ENCODE measurements at places on chromosomes 3 and 15.
A peak's percentile ranks its signal among the peaks of the same experiment; 100 is the strongest.

DNA sequence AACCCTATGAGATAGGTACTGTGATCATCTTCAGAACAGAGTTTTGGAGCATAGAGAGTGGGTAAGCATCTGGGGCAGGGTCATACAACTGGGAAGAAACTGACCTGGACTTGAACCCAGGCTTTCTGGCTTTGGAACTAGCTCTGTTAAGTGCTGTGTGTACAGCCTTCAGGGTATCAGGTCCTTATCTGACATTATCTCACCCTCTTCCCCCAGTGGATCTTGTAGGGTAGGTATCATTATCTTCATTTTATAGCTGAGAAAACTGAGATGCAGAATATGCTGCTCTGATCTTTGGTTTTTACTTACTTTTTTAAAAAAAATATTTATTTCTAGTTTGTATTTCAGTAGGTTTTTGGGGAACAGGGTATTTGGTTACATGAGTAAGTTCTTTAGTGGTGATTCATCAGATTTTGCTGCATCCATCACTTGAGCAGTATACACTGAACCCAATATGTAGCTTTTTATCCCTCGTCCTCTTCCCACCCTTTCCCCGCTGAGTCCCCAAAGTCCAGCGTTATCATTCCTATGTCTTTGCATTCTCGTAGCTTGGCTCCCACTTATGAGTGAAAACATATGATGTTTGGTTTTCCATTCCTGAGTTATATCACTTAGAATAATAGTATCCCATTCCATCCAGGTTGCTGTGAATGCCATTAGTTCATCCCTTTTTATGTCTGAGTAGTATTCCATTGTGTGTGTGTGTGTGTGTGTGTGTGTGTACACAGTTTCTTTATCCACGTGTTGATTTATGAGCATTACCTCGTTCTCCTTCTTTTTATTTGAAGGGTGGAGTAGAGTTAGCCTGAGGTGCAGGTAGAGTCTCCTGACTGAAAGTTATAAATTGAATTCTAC is 271.2 kb downstream of the PTPRG start:
- no peak for DNase-seq

- DNase-seq: no peak
These were observed 59.2 kb upstream of the KLF13 start for GRCh38 chr15:31267161-31268107.

GRCh38 chr3:126679831-126680666 is 24.0 kb upstream of the CHCHD6 start:
- no peak for DNase-seq

- no peak for DNase-seq
These were observed 40.5 kb downstream of the SCN11A start for GRCh38 chr3:39011191-39011736.

DNA sequence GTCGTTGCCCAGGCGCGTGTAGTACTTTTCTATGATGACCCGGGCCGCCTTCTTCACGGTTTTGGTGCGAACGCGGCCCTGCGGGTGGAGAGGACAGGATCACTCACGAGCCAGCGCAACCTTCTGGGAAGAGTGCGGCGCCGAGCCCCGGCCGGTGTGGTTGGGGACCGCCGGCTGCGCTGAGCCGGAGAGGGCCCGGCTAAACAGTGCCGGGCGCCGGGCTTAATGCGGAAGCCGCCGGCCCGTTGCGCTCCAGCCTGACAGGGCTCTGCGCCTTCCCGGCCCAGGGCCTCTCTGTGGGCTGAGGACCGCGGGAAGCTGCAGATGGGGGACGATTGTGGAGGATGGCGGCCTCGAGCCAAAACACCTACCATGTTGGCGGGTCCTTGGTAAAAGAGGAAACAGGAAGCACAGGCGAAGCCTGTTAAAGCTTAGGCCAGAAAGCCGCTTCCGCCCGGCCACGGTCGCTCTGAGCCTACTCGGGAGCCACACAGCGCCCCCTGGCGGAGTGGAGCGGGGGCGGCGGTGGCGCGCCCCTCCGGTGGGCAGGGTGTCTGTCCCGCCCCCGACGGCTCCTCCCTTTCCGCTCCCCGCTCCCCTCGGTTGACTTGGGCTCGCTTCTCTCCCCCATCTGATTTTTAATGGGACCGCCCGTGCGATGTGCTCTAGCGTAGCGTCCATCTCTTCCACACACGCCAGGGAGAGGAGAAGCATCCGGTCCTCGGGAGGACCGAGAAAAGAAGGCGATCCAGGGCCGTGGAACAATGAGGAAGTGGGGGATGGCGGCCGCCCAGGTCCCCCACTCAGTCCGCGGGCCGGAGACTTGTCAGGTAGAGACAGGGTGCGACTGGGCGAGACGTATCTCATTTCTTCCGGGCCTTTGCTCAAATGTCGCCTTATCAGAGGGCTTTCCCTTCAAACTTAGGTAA is at the start of gene RPS17:
Gene RPS17, minus strand, starts transcription at position 403 of the 929 bp plus-strand sequence. Its CDS starts 29 bp downstream, at position 374.
- peak; percentile 90 for DNase-seq

DNA sequence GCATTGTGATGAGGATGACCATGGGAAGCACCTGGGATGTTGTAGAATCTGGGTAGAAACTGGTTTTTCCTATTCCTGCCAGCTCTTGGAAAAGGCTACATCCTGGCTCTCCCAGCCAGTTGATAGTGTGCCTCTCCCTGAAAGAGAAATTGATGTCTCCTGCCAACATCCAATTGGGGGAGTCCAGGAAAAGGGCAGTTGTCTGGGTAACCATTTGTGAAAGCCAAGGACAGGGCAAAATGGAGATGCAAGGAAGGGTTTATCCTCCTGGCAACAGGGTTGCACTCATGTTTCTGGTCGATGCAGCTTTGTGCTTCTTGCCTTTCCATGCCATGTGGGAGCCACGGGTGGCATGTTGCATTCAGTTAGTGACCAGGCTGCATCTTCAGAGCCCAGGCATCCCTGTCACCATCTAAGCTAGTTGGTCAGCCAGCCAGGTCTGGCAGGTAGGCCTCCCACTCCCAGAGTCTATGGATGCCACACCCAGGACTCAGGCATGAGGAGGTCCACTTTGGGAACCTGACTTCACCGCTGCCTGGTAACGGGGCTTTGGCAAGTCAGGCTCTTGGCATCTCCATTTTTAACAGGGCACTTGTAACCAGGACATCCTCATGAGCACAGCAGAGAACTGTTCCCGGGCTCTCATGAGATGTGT is 153.5 kb downstream of the DNAJB8 start:
- DNase-seq: no peak

DNA sequence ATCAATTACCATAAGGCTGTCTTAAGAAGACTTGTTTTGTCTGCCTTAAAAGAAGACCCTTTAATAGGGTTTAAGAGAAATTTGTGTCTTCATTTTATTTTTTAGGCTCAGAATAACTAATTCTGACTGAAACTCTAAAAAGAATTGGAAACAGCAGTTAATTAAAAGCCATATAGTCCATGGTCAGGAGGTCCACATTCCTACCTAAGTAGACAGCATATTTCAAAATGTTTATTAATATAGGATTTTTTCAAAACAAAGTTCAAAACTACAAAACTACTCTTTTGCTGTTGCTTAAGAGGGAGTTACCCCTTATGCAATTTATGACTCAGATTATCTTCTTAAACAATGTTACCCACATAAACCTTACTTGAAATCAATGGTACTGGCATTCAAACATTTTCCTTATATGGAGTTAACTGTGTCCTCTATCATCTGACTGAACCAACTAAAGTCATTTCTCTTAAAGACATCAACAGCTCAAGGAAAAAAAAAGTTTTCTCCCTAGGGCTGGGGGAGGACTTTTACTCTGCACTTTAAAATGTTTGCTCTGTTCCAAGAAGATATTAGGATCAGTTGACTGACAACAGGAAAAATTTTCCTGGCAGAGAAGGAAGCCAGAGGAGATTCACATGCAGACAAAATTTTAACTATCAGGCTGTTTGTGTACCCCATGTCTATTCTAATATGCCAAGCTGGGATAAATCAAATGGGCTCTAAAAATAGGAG is 56.8 kb upstream of the NANOGP8 start:
- peak; percentile 88 for DNase-seq

DNA sequence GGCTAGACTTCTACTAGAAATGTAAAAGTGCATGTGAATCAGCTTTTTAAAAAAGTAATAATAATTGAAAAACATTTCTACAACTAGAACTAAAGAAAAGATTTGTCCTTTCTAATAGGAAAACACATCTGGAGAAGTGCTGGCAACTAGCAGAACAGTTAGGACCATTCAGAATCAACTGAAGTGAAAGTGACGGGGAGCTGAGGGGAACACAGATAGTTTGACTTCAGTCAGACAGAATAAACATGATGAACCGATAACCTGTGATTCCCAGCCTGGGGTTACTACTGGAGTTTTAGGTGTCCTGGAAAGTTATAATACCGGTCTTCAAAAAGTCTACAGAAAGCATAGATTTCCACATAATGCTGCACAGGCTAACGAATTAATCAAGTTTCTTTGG is 28.1 kb downstream of the OPA1 start:
- DNase-seq: no peak

GRCh38 chr3:197431346-197431910 is 124.3 kb downstream of the BDH1 start:
- no peak for DNase-seq

DNA sequence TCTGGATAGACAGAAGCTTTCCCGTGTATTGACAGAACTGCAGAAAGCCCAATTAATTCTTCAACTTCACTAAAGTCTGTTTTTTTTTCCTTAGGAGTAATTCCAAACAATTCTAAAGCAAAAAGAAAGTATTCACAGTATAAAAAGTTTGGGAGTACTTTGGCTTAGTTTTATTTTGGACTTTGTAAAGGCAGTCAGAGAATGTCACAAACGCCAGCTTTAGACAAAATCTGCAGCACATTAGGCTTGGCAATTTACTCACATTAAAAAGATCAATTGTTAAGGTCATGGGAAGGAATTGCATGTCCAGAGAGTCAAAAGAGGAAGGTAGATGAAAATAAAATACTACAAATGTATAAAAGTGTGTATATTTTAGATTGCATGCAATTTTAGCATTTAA is 47.5 kb upstream of the GBE1 start:
- DNase-seq: no peak

DNA sequence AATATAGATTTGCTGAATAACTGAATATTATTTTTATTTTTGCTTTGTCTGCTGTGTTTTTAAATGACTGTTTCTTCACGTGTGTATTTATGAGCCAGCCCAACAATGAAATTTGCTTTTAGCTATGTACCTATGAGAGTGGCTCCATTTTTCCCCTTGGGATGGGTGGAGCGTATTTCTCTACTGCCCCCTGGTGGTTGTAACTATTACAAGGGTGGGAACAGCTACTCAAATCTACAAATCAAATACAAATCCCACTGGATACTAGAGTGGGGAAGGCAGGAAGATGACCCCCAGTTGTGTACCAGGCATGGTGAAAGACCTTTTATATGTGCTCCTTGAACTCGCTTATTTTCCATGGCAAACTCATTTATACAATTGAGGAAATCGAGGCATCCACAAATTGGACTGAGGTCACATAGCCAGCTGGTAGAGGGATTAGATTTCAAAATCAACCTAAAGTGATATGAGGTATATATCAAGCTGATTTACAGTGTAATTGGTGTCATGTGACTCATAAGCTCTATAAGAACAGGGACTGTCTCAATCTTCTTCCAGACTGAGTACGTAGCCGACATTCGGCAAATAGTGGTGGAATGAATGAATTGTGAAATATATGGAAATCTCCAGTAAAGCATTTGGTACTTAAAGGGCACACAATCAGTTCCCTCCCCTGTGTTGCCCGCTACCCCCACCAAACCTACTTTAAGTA is 69.5 kb upstream of the VEPH1 start:
- no peak for DNase-seq

DNA sequence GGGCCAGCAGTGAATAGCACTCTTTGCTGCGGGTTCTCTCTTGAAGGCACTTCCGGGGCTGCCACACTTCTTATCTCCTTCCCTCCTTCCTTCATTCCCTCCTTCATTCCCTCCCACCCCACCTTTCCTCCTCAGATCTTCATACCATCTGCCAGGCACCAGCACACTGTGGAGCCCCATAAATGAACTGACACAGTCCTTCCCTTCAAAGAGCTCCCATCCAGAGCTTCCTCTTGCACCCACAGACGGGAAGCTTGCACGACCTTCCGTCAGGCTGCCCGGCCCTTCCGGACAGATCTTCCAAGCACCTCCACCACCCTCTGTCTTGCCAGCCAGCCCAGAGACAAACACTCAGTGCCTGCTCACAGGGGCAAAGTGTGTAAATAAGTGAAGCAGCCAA is 65.4 kb upstream of the HERC1 start:
- no peak for DNase-seq

DNA sequence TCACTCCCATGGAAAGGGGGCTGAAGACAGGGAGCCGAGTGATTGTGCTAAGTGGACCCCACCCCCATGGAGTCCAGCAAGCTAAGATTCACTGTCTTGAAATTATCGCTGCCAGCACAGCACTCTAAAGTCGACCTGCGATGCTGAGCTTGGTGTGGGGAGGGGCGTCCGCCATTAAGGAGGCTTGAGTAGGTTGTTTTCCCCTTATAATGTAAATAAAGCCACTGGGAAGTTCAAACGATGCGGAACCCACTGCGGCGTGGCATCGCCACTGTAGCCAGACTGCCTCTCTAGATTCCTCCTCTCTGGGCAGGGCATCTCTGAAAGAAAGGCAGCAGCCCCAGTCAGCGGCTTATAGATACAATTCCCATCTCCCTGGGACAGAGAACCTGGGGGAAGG is 10.9 kb upstream of the SRGAP3 start:
- no peak for DNase-seq

DNA sequence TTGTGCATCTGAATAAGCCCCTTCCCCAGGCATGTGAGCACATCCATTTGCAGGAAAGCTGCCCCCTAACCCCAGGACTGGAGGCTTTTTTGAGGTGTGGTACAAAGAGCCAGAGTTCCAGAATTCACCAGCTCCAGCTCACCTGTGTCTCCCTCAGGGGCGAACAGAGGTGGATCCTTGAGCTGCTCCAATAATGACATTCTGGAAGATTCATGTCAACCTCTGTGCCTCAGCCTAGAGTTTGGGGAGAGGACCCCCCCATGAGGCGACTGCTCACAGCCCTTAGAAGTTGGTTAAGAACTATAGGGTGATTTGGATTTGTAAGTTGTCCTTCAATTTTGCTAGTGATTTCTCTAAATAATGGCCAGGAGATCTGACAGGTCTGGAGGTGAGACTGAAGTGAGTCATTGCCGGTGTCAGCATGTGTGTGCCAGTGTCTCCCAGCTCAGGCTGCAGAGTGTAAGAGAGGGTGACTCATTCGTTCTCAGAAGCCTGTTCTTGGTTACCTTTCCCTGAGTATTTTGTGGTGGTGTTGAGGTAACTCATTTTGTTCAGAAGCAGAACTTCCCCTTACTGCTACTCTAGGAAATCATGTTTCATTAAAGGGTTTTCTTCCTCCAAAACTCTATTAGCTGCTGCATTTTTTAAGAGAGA is 136.9 kb upstream of the TOPAZ1 start:
- DNase-seq: no peak

DNA sequence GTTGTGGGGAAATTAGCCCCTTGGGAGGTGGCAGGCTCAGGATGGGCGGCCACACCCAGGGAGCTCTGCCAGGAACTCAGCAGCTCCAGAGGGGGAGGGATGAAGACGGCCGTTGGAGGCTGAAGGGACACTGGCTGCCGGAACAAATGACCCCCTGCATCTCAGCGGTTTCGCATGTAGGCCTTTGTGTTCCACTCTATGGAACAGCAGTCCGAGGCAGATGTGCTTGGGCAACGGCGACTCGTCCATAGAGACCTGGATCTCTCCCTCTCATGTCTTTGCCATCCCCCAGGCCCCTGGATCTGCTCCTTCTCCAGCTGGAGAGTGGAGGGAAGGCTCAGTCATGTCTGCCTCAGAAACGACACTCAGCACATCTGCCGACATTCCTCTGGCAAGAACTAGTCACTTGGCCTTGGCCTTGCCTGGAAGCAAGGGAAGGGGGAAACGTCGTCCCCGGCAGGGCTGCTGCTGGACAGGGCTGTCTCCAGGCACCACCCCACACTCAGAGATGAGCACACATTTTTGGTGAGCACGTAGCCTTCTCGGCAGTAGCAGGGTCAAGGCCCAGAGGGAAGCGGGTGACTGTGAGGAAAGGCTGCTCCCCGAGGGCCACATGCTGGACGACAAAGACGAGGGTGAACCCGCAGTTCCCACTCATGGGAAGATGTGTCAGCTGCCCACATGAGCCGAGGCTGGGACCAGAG is 83.8 kb downstream of the ASB7 start:
- no peak for DNase-seq

Measured in fibroblast of skin of left biceps (primary cell).